SJCRH30 (cell line): ENCODE measurements at places on chromosomes 7 and 10.

- DNase-seq, result no peak
Observed at GRCh38 chr10:7933757-7934156, 115.5 kb downstream of the TAF3 start.

DNA sequence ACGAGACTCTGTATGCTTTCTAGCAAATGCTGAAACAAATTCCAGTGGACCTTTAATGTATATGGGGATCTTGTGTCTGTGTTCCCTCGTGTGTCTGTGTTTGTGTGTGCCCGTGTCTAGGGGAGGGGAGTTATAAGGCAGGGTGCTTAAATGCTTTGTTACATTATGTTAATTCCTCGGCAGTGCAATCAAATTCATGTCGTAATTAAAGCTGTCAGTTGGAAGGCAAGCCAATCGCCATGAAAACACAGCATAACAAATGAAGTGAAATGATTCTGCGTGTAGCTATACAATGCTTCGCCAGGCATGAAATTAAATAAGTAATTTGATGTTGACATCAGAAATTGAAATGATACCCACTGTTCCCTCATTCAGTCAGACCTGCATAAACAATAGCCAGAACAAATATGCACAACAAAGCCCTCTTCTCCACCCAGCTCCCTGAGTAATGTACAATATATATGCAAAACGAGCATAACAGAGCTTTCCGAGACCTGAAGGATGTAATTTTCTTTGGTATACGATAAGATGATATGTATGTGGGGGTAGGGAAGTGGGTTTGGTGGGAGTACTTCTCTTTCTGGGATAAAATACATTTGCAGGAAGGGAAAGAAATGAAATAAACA, 534.1 kb downstream of the AUTS2 start:
- DNase-seq, result no peak

- no peak for DNase-seq
Observed at GRCh38 chr10:6121146-6121545, 32.3 kb downstream of the RBM17 start.

GRCh38 chr10:16820421-16820820, 3.2 kb upstream of the RSU1 start:
- no peak for DNase-seq

DNA sequence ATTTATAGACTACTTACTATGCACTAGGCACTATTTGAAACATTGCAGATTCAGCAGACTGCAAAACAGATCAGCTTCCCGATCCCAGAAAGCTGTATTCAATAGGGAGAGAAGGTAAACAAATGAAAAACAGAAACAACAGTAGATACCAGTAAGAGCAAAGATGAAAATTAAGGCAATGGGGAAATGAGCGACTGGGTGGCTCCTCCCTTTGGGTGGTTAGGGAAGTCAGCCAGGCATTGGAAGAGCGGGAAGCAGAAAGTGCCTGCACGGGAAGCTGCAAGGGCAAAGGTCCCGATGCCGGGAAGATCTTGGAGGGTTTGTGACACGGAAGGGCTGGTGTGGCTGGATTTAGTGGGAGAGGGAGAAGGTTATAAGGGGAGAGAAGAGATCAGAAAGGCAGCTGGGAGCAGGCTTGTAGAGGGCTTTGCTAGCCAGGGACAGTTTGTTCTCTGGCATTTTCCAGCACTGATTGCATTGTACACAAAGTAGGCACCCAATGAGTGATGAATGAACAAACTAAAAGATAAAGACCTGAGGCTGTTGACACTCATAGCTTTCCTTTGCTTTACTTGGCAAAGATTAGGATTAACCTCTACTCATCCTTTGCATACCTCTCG, 67.8 kb downstream of the NAMPT start:
- peak; percentile 45 for DNase-seq

DNA sequence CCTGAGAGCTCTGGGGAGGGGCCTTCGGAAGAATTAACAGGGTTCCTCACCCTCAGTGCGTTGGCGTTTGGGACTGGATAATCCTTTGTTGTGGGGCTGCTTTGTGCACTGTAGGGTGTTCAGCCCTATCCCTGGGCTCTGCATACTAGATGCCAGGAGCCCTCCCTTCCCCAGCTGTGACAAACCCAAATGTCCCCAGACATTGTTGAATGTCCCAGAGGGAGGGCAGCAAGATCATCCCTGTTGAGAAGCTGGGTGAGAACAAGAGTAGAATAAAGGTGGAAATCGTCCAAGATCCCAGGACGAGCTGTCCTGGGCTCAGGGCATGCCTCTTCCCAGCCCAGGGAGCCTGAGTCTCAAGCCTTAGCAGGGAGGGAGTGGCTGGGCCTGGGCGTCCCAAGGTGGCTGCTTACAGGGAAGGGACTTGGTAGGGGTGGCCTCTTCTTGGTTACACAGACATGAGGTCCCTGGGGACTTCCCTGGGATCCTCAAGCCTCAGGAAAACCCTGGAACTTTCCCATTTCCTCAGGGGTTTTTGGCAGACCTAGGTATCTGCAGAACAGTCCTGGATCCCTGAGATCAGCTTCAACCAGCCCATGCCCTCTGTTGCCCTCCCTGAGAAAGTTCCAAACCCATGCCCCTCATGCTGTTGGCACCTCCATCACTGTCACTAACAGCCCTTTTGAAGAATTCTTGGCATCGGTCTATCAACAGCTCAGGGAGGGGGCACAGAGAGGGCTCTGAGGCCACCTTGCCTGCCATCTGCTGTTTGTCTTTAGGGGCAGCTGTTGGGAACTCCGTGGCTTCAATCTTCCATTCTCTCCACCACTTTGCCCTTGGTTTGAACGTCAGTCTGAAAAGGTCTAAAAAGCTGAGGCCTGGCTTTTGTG, 53.7 kb downstream of the GOLGA7B start:
- no peak for DNase-seq

- DNase-seq, result no peak
Observed at GRCh38 chr7:33562996-33563395, 342.3 kb upstream of the BMPER start.

- DNase-seq, result no peak
Observed at GRCh38 chr7:136594739-136595144, 273.7 kb upstream of the CHRM2 start.

DNA sequence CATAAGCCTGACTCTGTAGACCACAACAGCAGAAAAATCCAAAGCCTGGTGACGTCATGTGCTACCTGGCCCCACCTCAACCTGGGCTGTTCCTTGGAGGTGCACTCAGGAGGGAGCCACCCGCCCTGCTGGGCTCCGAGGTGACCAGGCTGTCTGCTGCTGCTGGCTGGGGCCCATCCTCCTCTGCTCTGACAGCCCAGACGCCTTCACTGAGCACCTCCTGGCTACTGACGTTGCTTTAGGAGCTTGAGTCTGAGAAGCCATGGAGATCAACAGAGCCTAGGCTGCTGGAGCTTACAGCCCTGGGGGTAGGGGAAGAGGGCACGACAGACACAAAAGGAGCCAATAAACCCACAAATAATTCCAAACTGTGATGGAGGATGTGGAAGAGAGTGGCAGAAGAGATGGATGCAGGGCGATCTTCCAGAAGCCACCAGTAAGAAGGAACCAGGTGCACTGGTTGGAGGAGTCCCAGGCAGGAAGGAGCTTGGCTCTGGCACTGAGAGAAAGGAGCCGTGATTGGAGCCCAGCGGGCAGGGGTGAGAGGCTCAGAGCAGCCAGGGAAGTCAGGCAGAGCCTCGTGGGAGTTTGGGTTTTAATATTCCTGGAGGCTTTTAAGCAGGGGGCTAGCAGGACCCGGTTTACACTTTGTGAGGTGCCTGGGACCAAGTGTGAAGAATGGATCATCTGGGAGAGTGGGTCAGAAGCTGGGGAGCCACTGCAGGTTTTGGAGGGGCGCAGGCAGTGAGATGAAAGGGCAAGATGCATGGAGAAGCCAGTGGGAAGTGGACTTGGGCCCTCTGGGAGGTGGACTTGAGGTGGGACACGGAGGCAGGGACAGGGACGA, 1.7 kb upstream of the PTPRE start:
- no peak for DNase-seq

GRCh38 chr7:130996205-130996832, 262.3 kb upstream of the KLF14 start:
- no peak for DNase-seq

DNA sequence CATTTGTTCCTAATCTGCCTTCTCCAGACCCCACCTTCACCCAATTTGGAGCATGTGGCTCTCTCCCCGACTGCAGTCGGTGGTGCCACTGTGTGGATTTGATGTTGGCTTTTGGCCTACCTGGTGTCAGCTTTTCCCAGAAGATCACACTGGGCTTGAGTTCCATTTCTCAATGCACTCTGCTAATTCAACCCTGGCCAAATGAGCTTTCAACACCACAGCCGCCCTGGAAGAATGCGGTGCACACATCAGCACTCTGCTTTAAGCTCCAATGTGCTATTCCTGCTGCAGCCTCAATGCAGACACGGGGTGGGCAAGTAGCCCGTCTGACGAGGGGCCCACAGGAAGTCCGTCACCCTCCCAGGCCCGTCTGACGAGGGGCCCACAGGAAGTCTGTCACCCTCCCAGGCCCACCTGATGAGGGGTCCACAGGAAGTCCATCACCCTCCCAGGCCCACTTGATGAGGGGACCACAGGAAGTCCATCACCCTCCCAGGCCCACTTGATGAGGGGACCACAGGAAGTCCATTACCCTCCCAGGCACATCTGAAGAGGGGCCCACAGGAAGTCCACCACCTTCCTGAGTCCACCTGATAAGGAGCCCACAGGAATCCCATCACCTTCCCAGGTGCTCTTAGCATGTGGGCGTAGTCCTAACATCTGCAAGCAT, 64.4 kb downstream of the ASB13 start:
- no peak for DNase-seq

GRCh38 chr10:78663721-78664120, 405.0 kb upstream of the ZMIZ1 start:
- no peak for DNase-seq

GRCh38 chr10:120949609-120950031, 98.5 kb downstream of the WDR11 start:
- DNase-seq, result no peak

GRCh38 chr10:123134343-123134914, 1.3 kb upstream of the HMX3 start:
- no peak for DNase-seq

GRCh38 chr7:20440472-20441105, 109.9 kb downstream of the ITGB8 start:
- peak; percentile 45 for DNase-seq

DNA sequence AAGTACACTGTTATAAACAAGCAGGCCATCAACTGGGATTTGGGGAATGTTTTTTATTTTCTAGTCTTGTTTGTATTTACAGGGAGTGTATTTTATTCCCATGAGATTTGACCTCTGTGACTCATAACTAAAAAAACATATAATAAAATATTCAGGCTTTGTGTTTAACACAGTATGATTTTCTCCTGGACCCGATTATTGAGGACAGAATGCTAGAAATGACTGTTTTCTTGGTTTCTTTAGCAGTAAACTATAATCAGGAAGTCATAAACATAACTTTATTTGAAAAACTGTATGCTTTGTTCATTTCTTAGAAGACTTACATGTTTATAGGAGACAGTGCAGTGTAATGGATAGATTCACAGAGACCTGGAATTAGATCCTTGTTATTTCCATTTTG, 2.1 kb downstream of the NHLRC2 start:
- DNase-seq, result no peak

- peak; percentile 44 for DNase-seq
Observed at GRCh38 chr7:112495810-112496462, 15.1 kb downstream of the LSMEM1 start.

DNA sequence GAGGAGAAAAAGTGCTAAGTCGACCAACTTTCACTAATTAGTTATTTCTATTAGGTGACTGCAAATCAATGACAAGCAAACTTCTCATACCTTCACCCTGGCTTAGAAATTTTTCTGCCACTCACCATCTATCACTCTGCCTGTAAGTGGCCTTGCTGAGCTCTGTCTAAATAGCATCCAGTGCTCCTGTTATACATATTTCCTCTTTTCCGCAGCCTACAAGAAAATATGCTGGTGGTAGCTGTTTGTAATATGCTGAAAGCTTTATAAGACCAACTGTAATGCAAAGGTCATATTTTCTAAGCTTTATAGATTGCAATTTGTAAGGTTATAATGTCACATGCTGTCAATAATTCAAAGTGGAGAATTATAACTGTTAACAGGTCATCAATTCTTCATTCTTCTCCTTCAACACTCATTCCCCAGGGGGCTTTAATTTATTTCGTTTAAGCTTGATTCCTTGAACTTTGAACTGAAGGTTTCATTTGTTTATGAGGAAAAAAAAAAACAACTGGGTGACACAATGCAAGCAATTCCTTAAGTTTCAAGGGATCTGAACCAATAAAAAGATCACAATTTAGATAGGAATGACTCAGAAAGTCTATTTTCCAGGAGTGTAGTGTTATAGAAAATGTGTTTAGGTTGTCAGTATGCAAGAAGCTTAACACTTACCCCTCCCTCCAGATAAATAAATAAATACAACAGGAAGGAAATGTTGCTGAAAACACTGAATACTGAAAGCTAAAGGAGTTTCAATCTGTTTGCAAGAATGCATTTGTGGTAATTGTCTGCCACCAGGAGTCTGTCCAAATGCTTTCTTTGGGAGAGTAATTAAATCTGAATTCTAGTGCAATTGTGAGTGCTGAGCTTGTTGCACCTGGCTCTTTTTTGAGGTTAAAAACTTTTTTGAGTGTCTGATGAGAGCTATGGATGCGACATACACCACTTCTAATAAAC, 183.7 kb downstream of the SORCS1 start:
- peak; percentile 62 for DNase-seq

GRCh38 chr10:74896788-74897527, 70.6 kb downstream of the KAT6B start:
- DNase-seq, result no peak

- DNase-seq, result no peak
Observed at GRCh38 chr7:945147-945555, 9.3 kb downstream of the ADAP1 start.

DNA sequence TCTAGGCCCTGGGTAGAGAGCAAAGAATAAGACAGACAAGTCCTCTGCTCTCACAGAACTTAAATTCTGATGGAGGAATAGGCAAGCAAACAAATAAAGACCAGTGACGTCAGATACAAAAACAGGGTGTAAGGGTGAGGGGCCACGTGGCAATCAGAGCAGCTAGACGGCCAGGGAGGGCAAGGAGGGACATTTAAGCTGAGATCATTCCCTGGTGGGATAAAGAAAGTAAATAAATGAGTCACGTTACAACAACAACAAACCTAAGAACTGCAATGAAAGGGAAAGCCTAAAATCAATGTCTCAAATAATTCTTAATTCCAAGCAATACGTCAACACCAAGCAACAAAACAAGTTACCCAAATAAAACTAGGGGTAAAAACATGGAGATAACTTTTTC, 21.8 kb downstream of the STN1 start:
- no peak for DNase-seq
